NCI-H510A treated with DMSO at 0.1 percent for 48 hours (cell line): ENCODE measurements at places on chromosomes 2 and 18.
A peak's percentile ranks its signal among the peaks of the same experiment; 100 is the strongest.

GRCh38 chr2:14114275-14114674 is 518.2 kb upstream of the LRATD1 start:
- DNase-seq = no peak

DNA sequence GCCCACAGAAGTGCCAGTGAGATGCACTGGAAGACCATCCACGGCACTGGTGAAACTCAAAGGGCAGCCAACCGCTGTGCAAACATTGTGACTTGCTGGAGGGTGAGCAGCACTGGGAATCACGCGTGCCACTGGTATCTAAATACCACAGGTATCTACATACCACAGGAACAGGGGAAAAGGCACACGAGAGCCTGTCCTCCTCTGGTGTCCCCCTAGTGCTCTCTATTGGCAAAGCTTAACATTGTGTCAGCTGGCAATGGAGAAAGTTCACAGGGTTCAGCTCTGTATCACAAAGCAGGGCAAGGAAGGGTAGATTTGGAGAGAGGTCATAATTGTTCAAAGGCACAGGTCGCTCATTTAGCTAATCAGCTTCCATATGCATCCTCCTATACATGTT is 12.6 kb upstream of the SEC11C start:
- DNase-seq = no peak

DNA sequence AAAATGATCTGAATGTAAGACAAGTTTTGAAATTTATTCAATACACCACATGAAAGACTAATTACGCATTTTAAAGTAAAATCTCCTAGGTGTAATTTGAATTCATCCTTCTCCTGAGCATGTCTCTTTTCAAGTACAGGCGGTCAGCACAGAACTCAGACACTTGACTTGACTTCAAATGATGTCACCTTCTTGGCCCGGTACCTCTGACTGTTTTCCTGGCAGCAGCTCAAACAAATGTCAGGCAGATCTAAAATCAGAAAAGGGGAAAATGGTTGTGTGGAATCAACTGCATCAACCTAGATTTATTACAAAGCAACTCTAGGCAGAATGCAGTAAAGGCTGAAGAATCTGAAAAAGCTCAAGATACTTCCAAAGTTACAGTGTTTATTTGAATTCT is 11.4 kb upstream of the PROKR1 start:
- DNase-seq = no peak

DNA sequence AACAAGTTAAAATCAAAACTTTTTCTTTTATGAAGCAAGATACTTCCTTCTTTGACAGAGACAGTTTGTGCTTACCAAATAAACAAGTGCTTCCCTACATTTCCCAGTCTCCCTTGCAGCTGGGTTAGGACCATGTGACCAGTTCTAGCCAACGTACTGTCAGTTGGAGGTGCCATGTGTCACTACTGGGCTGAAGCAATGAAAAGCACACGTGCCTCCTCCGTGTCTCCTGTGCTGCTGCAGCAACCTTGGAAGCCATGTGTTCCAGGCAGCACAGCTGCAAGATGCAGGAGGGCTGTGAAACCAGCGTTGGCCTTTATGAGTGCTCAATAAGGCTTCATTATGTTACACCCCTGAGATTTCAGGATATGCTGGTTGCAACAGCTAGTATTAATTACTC is 93.2 kb downstream of the DHRS9 start:
- no peak for DNase-seq

GRCh38 chr2:133163111-133163510 is 405.2 kb downstream of the NCKAP5 start:
- DNase-seq = no peak

- DNase-seq = no peak
Measured at GRCh38 chr2:190858817-190859216, 21.8 kb upstream of the GLS start.

DNA sequence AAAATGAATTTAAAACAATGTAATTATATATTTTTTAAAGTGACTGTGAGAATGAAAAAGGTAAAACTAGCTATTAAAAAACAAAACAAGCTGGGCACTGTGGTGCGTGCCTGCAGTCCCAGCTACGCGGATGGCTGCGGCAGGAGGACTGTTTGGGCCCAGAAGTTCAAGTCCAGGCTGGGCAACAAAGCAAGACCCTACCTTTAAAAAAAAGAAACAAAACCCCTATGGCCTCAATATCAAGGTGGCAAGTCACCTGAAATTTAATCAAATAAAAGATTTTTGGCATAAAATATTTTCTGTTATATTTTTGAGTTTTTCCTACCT is 46.9 kb upstream of the STRN start:
- DNase-seq = no peak

DNA sequence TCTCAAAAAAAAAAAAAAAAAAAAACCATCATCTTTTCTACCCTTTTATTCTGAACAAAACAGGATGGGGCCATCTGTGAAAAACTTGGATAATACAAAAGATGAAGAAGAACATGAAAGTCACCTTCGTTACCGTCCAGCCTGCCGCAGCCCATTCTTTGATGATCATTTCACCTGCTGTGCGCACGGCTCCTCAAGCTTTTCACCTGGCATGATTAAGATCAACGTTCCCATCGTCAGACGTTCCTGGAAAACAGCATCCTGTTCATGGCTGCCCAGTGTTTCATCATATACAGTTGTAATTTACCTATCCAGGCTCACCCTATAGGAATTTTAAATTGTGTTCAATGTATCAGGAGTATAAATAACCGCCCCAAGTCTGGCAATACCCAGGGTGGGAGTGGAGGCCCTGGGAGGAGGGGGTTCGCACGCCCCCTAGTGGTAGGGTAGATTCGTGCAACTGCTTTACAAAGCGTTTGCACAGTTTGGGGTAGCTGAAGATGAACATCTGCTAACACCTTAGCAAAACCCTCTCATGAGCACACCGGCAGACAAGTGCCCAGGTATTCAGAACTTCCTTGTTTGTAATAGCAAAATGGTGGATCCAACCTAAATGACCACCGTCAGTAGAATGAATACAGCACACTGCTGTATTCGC is 49.0 kb upstream of the GLI2 start:
- DNase-seq = no peak

DNA sequence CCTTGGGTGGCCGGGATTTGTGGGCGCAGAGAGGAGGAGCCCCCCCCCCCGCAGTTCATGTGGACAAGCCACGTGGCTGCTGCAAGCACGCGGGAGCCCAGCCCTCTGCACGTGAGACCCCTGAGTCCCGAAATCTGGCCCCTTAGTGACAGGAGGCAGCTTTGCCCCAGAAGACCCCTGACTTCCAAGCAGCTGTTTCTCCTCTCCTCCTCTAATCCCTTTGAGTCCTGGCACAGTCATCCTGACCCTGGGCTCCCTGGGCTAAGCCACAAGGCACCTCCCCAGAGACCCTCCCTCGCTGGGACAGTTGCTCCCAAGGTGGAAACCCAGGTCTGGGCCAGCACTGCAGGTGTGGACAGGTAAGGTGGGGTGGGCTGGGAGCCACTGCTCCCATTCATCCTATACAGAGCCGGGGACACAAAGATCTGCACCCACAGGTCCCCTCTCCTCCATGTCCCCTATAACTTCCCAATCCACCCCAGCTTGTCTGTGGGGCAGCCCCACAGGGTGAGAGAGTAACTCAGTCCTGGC is 923 bp downstream of the TEKT4 start:
- no peak for DNase-seq

GRCh38 chr2:75200140-75201096 is 1.1 kb upstream of the TACR1 start:
- peak; percentile 46 for DNase-seq

DNA sequence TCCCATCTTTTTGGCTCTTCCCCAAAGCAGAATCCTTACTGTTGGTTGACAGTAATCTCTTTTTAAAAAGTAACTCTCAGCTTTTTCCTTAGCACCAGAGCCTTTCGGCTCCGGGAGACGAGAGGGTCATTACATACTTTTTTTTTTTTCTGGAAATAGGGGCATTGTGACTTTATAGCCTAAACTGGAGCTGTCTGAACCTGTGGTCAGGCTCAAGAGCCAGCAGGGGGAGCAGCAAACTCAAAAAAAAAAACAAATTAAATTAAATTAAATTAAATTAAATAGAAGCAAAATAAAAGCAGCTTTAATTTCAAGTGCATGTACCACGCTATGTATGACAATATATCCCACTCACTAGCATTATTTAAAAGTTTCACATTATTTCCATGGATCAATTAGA is 156.6 kb downstream of the DTNA start:
- no peak for DNase-seq

DNA sequence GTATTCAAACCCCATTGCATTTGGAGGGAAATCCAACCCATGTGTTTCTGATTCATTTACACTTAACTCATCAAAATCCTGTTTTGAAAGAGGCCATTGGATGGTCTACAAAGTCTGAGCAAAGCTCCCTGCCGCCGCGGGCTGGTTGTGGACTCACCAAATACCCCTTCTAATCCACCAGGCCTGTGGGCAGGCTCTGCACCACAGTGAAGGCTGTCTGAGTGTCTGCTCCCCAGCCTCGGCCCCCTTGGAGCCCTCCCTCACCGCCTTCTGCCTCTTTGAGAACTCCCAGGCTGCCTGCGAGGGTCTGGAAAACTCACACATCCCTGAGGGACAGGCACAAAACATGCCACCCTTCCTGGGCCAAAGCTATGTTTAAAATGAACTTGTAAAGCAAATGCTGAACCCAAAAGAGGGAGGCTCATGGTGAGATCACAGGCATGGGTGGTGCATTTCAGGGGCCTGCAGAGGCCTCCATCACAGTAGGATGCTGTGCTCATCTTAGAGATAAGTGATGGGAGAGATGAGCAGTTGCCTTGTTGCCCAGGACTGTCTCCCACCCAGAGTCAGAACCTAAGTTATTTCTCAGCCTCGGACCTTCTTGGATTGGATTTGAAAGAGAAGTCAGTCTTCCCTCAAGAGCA is 225.0 kb downstream of the CYP26B1 start:
- DNase-seq = no peak

DNA sequence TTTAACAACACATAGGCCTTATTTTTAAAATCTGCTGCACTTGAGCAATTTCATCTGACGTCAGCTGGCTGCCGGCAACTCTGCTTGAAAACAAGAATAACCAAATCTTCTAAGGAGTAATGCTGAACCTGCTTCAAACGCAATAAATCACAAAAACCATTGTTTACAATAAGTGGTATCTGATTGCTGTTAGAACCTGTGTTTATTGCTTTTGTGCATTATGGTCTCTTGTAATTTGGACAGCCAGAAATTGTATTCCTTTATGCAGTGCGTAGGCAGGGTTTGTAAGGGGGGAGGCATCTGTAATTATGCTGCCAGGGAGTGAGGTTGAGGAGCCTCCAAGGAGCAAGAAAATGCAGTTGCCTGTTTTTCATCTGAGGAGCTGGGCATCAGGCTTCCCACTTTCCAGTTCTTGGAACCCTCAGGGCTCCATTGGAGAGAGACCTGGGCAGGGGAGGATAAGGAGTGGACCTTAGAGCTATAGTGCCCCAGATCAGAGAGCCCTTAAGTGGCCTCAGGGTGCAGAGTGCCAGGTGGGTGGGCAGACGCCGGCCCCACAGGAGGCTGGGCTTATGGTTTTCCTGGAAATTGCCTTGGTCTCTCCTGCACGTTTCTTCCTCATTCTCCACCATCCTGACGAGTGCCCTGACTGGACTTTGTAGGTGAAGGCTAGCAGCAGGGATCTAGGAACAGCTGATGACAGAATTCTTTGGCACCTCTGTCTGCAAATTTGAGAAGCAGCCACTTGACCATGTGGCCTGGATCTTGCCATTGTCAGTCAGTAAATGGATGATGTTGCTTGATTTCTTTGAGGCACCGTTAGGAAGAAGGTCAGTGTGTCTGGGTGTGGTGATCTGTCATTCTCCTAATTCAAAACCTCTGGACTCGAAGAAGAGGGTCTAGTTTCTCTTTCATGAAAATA is 129.2 kb downstream of the KLHL29 start:
- DNase-seq = no peak

- no peak for DNase-seq
Measured at GRCh38 chr2:32877587-32878510, 68.9 kb upstream of the LTBP1 start.

DNA sequence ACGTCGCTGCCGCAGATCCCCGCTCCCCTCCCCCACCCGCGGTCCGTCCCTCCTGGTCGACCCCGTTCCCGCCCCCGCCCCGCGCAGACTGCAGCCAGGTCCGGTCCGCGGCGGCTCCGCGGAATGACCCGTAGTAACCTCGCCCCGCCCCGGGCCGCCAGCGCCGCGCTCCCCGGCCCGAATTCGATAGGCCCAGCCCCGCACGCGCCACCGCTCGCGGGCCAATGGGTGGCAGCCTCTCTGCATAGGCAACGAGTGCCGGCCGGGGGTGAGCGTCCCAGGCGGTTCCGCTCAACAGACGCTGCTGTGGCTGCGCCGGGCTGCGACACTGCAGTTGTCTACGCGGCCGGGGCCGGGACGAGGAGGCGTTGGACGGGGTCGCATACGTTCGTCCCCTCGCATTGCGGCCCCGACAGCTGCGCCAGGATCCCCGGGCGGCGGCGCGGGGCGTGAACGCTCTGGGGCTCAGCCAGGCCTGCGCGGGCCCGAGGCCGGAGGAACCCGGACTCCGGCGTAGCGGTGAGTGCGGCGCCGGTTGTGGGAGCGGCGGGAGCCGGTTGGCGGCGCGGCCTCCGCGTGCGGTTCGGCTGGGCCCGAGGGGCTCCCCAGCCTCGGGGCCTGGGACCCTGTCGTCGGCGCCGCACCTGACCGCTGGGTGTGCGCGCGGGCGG is at the start of gene ACSL3:
Gene ACSL3 (plus strand): TSS at position 297 of the 671 bp plus-strand sequence. CDS start 47,737 bp downstream, outside the sequence.
- DNase-seq = peak; percentile 84

- no peak for DNase-seq
Measured at GRCh38 chr2:97708608-97709007, 4.8 kb upstream of the ZAP70 start.

GRCh38 chr2:60079562-60079961 is 473.9 kb downstream of the BCL11A start:
- DNase-seq = no peak

DNA sequence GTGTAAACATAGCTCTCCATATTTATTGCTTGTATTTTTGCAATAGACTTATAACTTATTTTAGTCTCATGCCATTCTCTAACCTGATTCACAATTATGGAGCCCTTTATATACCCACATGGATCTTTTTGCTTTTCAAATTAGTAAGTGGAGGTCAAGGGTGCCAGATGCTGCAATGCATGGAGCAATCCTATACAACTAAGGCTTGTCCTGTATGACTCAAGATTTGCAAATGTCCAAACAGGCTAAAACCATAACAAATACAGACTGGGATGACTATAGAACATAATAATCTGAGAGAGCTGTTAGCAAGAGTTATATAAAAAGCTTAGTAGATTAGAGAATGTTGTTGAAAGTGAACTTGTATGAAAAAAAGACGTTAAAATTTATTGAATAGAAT is 690.4 kb upstream of the NRXN1 start:
- no peak for DNase-seq

- no peak for DNase-seq
Measured at GRCh38 chr2:144959416-144959815, 439.5 kb upstream of the ZEB2 start.

DNA sequence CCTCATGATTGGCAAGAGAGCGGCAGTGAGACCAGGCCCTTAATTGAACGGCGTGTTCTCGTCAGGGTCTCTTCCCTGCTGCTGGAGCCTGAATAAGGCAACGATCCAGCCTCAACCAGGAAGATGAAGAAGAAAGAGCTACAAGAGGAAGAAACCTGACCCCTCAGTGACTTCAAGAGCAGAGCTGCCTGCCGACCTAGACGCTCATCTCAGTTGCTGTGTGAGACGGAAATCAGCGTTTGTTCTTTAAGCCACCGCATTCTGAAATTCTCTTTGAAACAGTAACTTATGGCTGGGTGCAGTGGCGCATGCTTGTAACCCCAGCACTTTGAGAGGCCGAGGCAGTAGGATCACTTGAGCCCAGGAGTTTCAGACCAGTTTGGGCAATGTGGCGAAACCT is 29.6 kb upstream of the KCNG3 start:
- peak; percentile 56 for DNase-seq

- DNase-seq = no peak
Measured at GRCh38 chr18:32598144-32598543, 127.5 kb upstream of the GAREM1 start.
